ENCODE measurements at places on chromosomes 4 and X.

- no peak for DNase-seq
Measured at GRCh38 chr4:41600243-41600912, 62.4 kb downstream of the LIMCH1 start.

- DNase-seq, result peak; percentile 21
Measured at GRCh38 chr4:14864365-14865030, 137.8 kb upstream of the CPEB2 start.

GRCh38 chr4:56748271-56748670, 67.2 kb upstream of the HOPX start:
- no peak for DNase-seq

DNA sequence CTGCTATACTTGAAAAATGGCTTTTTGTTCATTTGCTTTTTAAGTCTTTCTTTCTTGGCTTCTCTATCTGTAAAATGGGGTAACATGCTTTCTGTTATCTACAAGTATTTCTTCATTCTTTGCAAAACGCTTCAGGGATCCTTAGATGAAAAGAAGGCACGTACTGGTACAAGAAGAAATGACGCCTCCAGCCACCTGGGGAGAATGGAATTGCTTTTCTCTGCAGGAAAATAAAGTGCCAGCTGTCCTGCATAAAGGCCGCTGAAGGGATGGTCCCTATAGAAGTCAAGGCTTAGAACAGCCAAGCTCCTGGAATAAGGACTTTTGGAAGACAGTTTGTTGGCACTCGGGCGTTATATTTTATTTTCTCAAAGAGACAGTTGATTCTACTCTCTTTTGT, 210.8 kb upstream of the RASGEF1B start:
- DNase-seq, result no peak

GRCh38 chr4:6177587-6178197, 22.7 kb downstream of the JAKMIP1 start:
- DNase-seq, result no peak

- DNase-seq, result no peak
Measured at GRCh38 chr4:126526335-126526734, 1106.4 kb upstream of the INTU start.

GRCh38 chrX:140439476-140439875, 65.4 kb downstream of the SOX3 start:
- DNase-seq, result peak; percentile 1

DNA sequence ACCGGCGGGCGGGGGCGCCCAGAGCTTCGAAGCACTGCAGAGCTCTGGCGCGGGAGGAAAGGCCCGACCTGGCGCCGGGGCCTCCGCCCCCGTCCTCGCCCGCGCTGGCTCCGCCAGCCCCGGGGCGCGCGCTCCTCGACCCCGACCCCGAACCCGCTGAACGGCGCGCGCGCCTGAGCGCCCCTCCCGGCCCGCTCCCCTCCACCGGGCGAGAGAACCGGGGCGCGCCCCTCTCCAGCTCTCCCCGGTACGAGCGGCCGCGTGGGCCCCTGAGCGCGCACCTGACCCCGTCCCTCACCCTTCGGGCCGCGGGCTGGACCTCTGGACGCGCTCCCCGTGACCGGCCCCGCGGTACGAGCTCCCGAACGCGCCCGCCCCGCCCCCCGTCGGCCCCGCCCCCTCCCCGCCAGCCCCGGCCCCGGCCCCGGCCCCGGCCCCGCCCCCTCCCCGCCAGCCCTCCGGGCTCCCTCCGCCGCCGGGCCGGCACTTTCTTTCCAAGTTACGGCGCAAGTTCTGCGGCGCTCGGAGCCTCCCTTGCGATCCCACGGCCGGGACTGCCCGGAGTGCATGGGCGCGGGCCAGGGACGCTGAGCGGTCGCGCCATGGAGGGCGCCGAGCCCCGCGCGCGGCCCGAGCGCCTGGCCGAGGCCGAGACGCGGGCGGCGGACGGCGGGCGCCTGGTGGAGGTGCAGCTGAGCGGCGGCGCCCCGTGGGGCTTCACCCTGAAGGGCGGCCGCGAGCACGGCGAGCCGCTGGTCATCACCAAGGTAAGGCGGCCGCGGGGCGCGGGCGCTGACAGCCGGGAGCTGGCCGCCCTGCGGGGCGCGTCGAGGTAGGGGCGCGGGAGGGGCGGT, at the start of gene SHROOM2:
TSS of gene SHROOM2 (plus strand) at position 486 of the 854 bp plus-strand sequence. CDS start at position 603, 117 bp downstream.
- no peak for DNase-seq

DNA sequence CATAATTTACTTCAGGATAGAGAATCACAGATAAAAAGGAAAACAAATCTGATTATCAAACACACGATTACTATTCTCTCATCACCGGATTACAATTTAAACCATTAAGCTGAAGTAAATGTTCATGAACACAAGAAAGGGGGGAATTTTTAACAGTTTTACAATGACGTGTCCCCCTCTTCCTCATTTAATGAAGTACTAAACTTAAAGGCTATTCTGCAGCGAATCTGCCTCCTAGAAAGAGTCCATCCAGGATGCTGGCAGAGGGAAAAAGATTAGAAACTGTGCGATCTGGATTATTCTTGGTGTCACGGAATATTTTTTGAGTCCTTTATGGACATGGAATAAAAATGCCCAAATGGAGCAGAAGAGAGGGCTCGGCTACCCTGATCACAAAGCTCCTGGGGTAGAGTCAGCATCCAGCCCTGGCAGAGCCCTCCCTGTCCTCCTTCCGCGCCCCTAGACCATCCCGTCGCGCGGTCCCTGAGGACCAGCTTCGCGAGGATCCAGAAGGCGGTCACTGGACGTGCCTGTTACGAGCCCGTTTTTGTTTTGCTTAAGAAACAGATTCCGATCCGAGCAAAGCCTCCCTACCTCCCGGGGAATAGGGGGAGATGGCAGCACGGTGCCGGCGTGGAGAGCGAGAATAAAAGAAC, 1.2 kb downstream of the ELF2 start:
- no peak for DNase-seq

DNA sequence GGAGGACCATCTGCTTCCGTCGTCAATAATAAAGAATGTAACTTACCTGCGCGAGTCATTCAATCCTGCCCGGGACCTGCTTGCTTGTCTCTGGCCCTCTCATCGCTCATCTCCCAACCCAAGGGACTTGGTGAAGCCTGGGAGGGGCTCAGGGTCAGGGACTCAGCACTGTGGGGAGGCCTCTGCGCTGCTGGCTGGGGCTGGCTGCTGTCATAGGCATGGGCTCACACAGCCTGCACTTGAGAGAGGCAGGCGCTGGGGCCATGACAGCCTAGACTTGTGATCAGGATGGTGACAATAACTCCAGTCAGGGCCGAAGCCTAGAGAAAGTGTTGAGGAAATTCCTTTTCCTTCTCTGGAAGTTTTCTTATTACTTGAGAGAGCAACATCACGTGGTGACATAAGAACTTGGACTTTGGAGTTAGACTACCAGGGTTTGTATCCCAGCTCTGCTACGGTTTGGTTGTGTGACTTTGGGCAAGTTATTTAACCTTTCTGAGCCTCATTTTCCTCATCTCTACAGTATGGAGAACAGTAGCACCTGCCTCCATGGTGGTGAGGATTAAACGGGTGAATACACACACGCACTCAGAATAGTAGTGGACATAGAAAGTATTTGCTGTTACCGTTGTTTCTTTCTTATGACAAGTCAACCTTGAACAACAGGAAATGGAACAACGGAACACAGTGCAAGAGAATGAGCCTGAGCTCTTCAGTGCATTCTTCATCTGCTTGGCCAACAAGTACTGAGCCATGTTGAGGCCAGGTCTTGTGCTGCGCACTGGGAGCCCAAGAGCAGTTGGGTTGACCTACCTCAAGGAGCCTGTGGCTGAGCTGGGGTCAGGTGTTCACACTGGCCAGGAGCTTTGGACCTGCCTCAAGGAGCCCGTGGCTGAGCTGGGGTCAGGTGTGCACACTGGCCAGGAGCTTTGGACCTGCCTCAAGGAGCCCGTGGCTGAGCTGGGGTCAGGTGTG, 60.5 kb downstream of the TBC1D14 start:
- no peak for DNase-seq

GRCh38 chr4:99724067-99724466, 66.4 kb upstream of the C4orf54 start:
- DNase-seq, result no peak

GRCh38 chr4:98577956-98578355, 80.5 kb downstream of the TSPAN5 start:
- DNase-seq, result no peak

GRCh38 chr4:82848706-82849105, 42.2 kb downstream of the SEC31A start:
- DNase-seq, result no peak

GRCh38 chr4:139492429-139492828, 38.5 kb downstream of the RAB33B start:
- no peak for DNase-seq

DNA sequence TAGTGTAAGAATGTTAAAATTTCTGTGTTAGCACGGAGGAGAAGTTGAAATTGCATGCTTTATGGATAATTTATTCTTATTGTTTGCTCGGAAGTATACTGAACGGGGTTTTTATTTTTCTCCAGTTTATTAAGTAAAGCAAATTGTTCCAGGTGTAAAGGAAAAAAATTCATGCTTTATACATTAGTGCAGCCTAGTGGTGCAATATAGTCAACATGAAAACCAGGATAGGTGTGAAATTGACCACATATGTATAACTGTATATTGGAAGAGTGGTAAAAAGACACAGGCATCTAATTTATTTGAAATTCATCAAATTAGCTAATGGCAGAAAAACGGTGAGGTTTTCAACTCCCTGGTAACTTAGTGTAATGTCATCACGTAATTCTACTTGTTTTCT, 959 bp downstream of the BRS3 start:
- DNase-seq, result no peak

DNA sequence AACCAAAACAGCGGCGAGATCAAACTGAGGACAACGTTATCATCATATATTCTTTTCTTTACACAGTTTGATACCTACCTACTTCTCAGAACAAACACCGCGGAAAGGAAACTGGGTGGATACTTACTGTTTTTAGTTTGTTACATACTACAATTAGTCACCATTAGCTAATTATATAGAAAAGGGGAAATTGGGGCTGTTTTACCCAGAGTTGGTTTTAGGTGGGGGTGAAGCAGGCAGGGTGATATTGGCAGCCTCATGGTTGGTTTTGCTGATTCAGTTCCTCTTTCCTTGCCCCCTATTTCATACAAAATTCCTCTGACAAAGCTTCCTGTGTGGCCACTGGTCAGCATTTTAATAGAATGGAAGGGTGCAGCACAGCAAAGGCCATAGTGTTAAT, 77.8 kb downstream of the SORBS2 start:
- no peak for DNase-seq

- no peak for DNase-seq
Measured at GRCh38 chr4:76772498-76773106, 125.3 kb downstream of the SOWAHB start.

DNA sequence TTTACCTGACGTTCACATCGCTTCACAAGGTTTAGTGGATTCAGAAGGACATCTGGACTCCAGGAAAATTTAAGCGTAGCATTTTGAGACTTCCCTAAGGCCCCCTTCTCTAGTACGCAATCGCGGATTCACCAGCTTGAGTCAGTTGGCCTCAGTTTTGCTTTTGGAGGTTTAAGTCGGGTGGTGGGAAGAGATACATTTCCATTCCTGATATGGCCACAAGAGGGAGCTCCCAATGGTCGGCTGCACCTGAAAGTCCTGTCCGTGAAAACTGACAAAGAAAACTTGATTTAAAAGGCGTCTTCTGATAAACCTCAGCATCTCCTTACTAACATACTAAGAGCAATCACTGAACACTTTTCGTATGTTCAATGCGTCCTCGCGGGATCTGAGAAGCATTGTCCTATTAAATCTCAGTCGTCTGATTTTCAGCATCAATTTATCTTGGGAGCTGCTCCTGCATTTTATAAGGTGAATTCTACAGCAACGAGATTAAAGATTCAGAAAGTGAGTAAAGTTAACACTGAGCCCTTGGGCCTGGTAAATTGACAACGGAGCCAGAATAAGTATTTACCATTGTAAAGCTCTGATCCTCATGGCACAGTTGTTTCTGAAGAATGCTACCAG, 50.6 kb downstream of the LGI2 start:
- DNase-seq, result peak; percentile 82

GRCh38 chrX:80016182-80016581, 1.6 kb downstream of the TBX22 start:
- peak; percentile 25 for DNase-seq

DNA sequence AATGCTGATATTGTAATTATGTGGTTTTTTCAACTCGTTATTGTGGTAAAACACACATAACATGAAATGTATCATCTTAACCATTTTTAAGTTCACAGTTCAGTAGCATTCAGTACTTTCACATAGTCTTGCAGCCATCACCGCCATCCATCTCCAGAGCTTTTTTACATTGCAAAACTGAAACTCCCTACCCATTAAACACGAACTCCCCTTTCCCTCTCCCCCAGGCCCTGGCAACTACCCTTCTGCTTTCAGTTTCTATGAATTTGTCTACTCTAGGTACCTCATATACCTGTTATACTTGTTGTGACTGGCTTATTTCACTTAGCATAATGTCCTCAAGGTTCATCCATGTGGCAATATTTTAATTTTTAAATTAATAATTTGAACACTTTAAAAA, 380.6 kb downstream of the MAPK10 start:
- DNase-seq, result no peak

DNA sequence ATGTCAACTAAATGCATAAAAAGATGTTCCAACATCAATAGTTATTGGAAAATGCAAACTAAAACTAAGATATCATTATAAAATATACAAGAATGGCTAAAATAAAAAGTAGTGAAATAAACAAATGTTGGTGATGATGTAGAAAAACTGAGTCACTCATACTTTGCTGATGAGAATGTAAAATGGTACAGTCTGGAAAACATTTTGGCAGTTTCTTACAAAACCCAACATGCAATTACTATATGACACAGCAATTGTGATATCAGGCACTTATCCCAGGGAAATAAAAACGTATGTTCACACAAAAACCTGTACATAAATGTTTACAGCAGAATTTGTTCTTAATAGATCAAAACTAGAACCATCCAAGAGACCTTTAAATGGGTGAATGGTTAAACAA, 182.6 kb downstream of the RTL9 start:
- no peak for DNase-seq

- no peak for DNase-seq
Measured at GRCh38 chr4:95728145-95728544, 111.7 kb upstream of the PDHA2 start.

GRCh38 chrX:7690842-7691241, 152.1 kb upstream of the VCX start:
- DNase-seq, result no peak

GRCh38 chrX:154731881-154732280, 19.0 kb downstream of the GAB3 start:
- DNase-seq, result no peak

GRCh38 chr4:28842271-28842670, 1877.9 kb upstream of the PCDH7 start:
- no peak for DNase-seq

GRCh38 chrX:66163849-66164411, at the start of gene HEPH:
TSS of gene HEPH (plus strand) at chrX:66164247. CDS start at chrX:66170571, 6,324 bp downstream.
- DNase-seq, result peak; percentile 10

GRCh38 chr4:82801910-82802521, 3.4 kb upstream of the SCD5 start:
- no peak for DNase-seq
